AG20443 (cell line): ENCODE measurements at places on chromosomes 3 and 15.
A peak's percentile ranks its signal among the peaks of the same experiment; 100 is the strongest.

- DNase-seq, result no peak
Measured at GRCh38 chr15:50891159-50891558, 17.3 kb upstream of the AP4E1 start.

DNA sequence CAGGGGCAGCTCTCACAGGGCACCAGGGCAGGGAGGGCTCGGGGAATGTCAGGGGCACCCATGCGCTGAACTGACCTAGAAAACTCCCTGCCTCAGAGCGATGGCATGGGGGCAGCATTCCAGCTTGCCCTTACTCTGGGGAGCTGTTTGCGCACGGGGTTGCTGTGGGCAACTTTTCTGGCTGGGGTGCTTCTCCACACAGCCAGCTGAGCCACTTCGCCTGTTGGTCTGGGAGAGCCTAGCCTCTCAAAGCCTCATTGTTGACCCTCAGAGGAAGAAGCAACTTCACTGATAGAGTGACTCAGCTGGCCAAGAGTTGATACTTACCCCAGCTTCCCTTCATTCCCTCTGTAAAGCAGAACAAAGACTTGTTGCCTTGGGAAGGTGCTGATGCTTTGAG is 42.6 kb upstream of the MRPS22 start:
- DNase-seq, result no peak

DNA sequence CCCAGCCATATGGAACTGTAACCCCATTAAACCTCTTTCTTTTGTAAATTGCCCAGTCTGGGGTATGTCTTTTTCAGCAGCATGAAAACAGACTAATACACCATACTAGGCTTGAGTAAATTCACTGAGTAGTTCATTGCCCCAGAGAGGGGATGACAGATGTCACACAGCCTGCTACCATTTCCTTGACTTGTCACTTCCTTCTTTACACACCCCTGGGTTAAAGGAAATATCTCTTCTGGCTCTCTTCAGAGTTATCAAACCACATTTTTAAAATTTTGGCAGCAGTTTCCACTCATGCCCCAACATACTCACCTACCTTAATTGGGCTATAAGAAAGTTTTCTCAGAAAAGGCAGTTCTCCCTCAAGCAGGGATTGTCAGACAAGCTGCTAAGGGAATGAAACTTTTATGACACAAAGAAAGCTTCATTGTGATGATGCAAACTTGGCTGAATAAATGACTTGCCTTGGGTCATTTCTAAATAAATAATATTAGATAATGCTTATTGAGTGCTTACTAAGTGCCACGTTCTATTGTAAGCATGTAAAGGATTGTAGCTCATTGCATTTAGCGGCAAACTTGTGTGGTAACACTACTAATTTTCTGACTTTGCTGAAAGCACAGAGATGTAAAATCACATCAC is 68.0 kb upstream of the RBMS3 start:
- no peak for DNase-seq

DNA sequence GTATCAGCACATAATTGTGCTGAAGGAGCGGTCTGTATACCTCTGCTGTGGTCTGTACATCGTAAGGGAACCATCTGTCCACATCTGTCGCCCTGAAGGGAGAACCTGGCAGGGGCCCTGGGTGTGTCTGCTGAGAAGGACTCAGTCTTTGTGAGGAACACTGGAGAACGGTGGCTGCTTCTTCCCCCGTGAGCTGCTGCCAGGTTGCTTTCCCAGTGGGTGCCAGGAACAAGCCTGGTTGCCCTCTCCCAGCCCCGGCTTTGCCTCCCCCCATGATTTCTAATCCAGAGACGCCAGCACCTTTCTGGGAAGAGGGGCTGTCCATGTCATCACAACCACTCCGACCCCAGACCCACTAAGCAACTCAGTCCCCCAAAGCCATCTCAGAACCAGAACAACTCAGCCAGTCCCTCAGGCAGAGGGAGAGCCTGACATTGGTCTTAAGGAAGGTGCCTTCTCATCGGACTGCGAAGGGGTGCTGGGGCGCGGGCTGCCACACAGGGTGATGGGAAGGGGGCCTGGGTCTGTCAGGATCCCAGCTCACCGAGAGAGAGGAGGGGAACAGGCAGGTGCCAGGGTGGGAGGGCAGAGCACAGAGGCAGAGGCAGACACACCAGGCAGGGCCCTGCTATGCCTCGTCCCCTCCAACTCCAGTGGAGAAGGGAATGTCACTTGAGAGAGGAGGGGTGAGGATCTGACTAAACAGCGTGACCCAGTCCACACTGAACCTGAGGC is 8.5 kb downstream of the TNK2 start:
- DNase-seq, result no peak

- no peak for DNase-seq
Measured at GRCh38 chr3:43075904-43076661, 29.8 kb downstream of the POMGNT2 start.

DNA sequence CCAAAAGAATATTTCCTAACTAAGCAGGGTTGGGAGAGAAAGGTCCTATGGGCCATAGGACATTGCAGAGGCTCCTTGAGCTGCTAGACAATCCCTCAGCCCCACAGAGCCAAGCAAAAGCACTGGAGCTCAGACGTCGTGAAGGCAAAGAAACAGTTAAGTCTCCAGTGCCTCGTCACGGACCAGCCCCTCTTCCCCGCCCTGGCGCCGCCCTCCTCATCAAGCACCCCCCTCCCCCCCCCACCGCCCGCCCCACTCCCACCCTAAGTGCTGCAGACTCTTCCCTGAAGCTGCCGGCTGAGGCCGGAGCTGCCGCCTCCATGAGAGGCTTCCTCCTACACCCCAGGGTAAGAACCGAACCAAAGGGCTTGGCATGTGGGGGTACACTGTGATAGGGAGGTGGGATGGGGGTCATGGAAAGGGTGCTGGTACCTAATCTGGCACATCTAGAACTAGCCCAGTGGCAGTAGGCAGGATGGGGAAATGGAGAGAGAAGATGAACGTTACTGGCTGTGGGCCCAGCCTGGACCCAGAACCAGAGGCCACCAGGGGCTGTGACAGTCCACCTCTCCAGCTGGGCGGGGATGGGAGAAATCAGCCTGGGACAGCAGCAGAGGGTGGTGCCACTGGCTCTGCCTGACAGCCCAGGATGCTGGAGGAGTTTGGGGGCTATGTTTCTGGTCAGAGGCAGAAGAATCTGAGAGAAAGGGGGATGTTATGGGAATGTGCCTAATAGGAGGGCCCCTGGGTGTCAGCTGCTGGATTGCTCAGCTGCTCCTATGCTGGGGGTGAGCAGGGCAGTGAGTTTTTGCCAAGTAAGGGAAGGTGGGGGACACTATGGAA is at the start of gene MAP1A:
MAP1A (plus strand) TSS at position 255 of the 843 bp plus-strand sequence. CDS start 3,866 bp downstream, outside the sequence.
- peak; percentile 90 for DNase-seq

DNA sequence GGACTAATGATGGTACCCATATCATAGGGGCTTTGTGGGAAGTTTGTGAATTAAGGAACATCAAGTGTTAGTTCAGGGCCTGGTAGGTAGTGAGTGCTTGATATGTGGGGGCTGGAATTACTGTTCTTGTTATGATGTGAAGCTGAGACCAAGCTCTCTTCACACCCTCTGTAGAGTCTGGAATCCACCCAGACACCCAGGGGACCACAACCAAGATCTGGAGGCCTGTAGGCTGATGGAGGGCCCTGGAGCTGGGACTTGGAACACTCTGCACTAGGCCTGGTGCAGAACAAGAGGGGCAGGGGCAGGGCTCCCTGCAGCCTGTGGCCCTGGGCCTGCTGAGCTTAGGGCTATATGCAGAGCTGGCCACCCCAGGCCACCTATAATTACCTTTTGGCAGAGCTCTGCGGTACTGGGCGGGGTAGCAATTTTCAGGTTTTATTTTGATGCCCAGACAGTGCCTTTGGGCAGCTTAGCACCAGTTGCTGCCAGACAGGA is 13.1 kb upstream of the PRKCD start:
- DNase-seq, result no peak

DNA sequence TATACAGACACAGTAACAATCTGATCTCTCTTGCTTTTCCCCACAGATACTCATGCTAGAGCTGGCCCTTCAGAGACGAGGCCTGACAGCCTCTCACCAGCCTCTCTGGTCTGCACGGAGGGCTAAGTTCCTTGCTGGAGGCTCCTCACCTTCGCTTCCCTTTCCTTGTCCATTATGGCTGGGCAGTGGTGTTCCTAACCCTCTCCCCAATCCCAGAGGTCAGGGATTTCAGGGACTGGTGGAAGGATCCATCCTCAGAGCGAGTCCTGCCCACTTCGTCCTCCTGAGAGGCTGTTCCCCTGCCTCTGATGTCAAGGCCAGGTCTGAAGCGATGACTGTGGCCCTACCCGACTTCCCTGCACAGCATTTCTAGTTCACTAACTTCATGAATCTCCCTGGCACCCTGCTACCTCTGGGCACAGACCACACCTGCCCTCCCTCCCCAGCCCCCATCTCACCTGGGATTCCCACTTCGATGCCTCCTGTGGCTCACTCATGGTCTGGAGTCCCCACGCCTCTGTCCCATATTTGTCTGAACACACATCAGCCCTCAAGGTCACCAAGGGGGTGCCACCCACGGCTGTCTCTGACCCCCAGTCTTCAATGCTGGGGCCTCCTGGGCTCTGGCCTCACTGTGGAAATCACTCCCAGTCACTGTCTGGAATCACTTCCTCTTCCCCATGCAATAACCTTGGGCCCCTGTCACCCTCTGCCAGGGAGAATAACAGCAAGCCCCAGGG is 124.9 kb upstream of the PRR20G start:
- peak; percentile 6 for DNase-seq

GRCh38 chr3:137259089-137259488 is 301.3 kb downstream of the IL20RB start:
- DNase-seq, result no peak
